ENCODE measurements at places on chromosomes 3 and 15. TPM values are rescaled to one million over a fixed set of nuclear protein-coding genes. Genes with fewer than 3 reads are reported as not detected.

ZNF660 gene
- 2.9 TPM for total RNA-seq

PRSS50 gene
- total RNA-seq, result 0.14 TPM

GABRA5 gene
- total RNA-seq, result 0.14 TPM

RHCG gene
- 1.0 TPM for total RNA-seq

TMEM207 gene
- not detected for total RNA-seq
